Brain microvascular endothelial cell (primary cell): ENCODE measurements at places on chromosomes 1 and 21.

GRCh38 chr1:181117648-181118449 lies 29.3 kb downstream of the IER5 start:
- no peak for DNase-seq

DNA sequence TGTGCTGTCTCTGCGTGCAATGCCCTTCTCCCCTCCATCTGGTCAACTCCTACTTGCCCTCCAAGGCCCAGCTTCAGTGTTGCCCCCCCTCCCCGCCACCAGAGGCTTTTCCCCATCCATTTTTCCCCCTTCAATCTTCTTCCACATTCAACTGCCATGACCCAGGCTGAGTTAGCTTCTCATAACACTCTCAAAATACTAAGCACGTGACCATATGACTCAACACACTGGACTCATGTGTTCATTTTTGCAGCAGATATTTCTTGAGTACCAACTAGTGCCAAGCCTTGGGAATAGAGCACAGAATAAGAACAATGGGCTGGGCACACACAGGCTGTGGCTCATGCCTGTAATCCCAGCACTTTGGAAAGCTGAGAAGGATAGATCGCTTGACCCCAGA lies 132.1 kb downstream of the IGSF21 start:
- no peak for DNase-seq

- DNase-seq: peak; percentile 41
Measured at GRCh38 chr1:37890378-37891014, 31.1 kb upstream of the MTF1 start.

GRCh38 chr1:118395430-118395991 lies 210.5 kb upstream of the SPAG17 start:
- DNase-seq: no peak

DNA sequence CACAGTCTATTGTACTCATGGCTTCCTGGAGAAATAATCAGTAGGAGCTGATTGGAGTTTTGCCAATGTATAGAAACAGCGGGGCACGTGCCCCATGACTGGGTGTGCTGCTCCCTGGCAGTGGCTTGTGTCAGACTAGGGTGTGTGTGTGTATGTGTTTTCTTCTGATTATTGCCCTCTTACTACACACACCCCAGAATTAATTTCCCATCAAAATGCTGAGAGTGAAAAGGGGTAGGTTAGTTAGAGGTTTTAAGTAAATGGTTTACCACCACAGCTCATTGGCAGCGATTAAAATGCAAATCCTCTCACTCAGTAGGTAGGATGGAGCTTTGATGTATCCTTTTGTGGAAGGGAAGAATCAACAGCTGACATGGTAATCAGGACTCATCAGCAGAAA lies 29.9 kb downstream of the HHAT start:
- DNase-seq: no peak
